Stimulated activated CD8-positive, alpha-beta memory T cell treated with anti-CD3 and anti-CD28 coated beads, Interleukin-7, amount 100 ng/mL, for 24 hours (primary cell): ENCODE measurements at places on chromosomes 7 and 10.

DNA sequence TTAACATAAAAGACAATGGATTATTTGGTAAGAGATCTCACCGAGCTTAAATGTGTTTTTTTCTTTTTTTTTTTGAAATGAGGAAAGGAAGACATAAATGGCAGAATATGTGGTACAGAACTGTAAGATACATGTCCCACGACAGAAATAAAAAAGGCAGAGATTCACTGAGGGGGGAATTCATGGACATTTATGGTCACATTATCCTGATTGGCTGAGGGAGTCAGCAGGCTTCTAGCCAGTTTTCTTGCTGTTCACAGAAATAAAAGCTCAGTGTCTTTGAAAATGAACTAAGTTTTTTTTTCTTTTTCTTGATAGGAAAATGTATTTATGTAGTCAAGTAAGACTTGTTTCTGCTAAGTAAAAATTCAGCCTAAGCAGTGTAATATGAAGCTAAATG is 8.2 kb upstream of the FAS start:
- no peak for DNase-seq

- no peak for DNase-seq
These were observed 259.4 kb downstream of the CAMK1D start for GRCh38 chr10:12608761-12609160.

DNA sequence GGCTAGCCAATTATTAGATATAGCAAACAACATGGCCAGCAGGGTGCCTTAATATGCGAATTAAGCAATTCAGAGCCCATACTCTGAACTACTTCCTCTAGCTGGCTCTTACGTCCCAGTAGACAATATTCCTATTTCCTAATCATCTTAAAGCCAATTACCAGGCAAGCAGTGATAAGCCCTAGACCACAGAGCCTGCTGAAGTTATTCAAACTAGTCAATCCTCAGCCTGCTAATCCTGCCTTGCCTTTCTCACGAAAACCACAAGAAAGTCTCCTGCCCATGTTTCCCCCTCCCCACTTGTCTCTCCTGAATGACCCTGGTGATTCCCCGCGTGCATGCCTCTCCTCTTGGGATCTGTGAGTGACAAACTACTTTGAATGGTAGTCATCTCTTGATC is 86.8 kb upstream of the CACNA2D1 start:
- no peak for DNase-seq

DNA sequence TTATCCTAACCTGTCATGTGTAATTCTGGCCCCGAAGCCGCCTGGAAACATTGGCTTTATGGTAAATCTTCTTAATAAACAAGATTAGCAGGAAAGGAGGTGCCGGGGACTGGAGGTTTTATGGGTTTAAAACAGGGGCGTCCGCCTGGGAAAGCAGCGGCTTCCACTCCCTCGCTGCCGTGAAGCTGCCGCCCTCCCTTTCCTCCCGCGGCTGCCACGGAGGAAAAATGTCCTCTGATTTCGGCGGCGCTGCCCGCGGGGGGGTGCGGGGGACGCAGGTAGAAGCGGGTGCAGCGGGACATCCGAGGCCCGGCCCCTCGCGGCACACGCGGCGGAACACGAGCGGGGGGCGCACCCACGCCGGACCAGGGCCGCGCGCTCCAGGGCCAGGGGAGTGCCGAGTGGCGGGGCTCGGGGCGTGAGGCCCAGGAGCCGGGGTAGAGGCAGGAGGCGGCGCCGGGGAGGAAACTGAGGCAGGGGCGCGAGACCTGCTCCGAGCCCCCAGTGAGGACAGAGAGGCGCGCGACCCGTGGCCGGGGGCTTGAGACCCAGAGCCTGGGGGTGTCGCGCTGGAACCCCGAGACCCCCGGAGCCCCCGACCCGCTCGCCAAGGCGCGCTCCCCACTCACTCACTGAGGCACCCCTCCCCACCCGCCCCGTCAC is 993 bp downstream of the PTPRN2 start:
- no peak for DNase-seq

DNA sequence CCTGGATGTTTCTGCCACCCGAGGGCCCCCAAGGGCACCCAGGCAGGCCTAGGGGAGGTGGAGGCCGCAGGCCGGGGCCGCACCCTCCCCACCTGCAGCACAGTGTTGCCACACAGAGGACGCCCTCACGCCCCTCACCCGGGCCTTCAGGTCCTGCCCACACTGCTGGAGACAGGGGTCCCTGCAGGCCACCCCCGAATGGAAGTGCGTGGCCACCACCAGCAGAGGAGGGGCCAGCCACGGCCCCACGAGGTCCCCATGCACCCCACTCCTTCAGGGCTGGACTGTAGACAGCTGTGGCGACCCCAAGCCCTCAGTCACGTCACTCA is 35.4 kb downstream of the ADAP1 start:
- no peak for DNase-seq

- no peak for DNase-seq
These were observed 24.7 kb upstream of the TFAM start for GRCh38 chr10:58360412-58361004.

DNA sequence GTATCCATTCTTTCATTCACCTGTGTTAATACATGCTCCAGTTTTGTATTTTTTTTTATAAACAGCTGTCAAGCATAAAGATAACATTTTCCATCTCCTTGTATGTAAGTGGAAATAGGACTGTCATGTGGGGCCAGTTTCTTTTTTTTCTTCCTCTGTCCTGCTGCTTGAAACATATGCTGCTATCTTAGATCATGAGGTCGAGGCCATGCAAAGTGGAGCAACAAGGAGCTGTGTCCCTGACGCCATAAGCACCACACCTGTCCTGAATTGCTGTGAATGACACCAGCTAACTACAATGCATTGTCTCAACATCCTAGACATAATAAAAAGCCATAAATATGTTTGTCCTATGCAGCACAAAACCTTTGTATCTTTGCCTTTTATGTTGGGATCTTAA is 37.7 kb upstream of the SLC26A4 start:
- DNase-seq: no peak

DNA sequence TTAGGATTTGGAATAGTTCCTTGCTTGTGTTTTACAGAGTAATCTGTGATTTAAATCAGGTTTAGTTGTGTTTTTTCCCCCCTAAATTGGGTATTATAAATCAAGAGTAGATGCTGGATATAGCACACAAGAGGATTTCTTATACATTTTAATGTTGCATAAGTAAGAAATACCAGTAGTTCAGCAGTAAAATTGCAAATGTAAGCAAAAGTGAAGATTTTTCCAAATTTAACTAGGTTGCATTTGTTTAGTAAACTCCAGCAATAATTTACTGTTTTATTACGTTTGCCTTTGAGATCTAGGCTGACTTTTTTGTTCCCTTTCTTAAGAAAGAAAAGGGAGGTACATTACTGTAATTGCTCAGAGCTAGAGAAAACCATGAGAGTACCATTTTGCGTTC is 207.3 kb downstream of the LRMDA start:
- DNase-seq: no peak

GRCh38 chr7:149496642-149497391 is 792 bp downstream of the ZNF746 start:
- no peak for DNase-seq

DNA sequence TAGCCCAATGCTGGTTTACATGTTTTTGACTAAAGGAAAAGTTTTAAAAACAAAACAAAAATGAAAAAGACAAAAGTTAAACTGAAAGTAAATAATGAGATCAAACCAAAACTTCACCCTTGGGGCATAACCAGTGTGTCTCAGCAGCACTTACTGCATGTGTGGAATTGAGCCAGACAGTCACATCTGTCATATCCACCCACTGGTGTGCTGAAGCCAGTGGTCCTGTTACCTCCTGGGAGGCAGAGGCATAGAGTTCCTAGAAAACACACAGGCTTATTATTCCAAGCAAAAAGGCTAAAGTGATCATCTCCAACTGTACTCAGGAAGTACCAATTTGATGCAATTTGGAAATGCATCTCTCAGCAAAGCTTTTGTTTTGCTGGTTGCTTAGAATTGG is 40.4 kb downstream of the ASAH2 start:
- DNase-seq: no peak

GRCh38 chr7:114026486-114027089 is 107.8 kb upstream of the PPP1R3A start:
- no peak for DNase-seq

GRCh38 chr7:16528520-16528919 is 1.9 kb downstream of the LRRC72 start:
- DNase-seq: no peak

- no peak for DNase-seq
These were observed 25.9 kb downstream of the MICALL2 start for GRCh38 chr7:1433128-1433920.

GRCh38 chr7:96720843-96721242 is 11.2 kb upstream of the SEM1 start:
- no peak for DNase-seq

- DNase-seq: no peak
These were observed 34.3 kb downstream of the FAM53B start for GRCh38 chr10:124709861-124710260.

- DNase-seq: no peak
These were observed 13.9 kb downstream of the VENTX start for GRCh38 chr10:133251388-133252222.

DNA sequence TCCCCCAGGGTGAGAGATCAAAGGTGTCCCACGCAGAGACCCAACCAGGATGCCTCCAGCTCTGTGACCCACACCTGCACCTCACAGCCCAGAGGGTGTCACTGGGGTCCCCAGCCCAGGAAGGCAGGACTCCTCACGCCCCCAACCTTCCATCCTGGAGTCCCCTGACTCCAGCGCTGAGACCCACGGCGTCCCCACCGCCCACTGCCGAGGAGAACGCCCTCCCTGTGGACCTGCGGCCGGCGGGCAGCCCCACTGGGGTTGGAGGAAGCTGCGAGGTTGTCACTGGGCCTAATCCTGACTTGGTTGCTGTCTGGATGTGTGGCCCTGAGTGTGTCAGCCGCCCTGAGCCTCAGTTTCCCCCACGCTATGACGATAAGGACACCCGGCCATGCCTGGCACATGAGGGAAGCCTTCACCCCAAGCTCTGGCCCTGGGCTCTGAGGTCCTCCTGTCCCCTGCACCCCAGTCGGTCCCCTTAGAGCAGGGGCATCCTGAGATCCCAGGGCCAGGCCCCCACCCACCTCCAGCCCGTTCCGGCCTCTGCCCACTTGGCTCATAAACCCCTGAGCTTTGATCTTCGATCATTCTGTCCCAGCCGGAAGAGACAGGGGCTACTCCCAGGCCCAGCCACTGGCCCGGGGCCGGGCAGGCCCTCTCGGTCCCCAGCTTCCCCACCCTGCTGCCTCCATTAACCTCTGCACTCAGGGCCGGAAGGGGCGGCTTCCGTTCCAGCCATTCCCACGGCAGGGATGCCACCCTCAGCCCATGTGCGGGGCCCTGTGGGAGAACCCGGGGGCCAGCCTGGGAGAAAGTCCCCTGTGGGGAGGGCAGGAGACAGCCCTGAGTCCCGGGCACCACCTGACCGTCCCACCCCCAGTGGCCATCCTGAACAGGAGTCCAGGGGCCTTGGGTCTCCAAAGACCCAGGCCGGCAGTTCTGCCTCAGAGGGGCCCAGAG is 113.2 kb downstream of the MICALL2 start:
- no peak for DNase-seq

GRCh38 chr10:96306516-96306915 is 2.3 kb downstream of the DNTT start:
- no peak for DNase-seq

DNA sequence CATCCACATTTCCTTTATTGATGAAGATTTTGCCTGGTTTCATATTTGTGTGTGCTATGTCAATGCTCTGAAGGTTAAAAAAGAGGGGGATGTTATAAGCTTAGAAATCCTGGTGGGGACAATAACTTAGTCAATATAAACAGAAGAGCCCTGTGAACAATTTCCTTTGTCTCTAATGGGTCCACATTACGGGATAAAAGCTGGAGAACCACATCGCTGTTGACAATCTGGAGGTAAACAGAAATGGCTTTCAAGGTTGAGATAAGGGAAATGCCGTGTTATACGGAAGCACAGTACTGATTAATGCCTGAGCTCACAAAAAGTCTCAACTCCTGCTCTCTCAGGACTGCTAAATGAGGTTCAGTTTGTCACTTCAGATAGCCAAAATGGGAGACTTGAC is 16.8 kb downstream of the ASAH2 start:
- DNase-seq: no peak

GRCh38 chr7:29214056-29214455 is 19.5 kb downstream of the CHN2 start:
- no peak for DNase-seq
